Islet precursor cell (in vitro differentiated cells): ENCODE measurements at places on chromosomes 5 and 9.

DNA sequence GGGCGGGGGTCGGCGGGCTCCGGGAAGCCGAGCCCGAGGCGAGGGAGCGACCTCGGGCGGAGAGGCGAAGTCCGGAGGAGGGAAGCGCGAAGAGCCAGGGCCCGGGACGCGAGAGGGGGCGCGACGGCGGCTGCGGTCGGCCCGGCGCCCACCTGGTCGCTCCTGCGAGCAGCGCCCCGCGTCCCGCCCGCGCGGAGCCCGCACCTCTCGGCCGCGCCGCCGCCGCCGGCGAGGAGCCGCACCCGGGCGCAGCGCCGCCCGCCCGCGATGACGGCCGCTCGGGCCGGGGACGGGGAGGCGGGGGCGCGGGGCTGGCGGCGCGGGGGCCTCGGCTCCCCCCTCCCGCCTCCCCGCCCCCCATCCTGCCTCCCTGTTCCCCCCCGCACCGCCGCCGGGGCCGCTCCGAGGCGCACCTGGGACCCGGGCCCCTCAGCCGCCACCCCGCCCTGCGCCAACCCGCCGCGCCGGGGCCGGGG, 2.6 kb downstream of the NR5A1 start:
- no peak for DNase-seq

DNA sequence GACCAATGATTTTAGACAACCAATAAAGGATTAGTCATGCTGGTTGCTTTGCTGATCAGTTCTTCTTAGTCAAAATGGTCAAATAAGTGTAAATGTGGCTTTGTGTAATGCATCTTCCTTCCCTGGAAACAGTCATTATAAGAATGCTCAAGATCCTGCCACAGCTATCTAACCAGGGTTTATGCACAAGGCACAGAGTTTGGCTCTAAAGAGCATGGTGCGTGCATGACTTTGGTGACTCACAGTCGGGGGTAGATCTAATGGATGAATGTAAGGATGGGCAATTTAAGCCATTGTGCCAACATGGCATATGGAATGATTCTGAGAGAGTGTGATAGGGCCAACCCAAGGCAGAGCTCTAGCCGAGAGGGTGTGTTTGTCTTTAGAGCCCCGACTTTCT, 6.5 kb downstream of the LIX1 start:
- no peak for DNase-seq

DNA sequence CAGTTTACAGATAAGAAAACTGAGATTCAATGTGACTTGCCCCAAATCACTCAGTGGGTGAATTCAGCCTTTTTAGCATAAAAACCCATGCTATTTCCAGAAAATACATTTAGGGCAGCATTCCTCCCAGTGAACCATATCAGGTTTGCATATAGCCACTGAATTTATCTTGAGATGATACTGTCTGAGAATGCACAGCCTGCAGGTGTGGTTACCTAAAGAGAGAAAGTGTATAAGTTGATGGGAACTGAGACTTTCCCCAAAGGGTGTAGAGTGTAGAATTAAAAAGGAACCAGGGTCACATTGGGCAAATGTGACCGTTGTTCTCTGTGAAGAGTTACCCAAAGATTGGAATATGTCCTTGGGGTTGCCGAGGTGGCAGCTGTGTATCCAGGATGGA, 100.0 kb upstream of the PIK3R1 start:
- DNase-seq: no peak

GRCh38 chr5:125129151-125129806, 382.8 kb upstream of the ZNF608 start:
- no peak for DNase-seq

DNA sequence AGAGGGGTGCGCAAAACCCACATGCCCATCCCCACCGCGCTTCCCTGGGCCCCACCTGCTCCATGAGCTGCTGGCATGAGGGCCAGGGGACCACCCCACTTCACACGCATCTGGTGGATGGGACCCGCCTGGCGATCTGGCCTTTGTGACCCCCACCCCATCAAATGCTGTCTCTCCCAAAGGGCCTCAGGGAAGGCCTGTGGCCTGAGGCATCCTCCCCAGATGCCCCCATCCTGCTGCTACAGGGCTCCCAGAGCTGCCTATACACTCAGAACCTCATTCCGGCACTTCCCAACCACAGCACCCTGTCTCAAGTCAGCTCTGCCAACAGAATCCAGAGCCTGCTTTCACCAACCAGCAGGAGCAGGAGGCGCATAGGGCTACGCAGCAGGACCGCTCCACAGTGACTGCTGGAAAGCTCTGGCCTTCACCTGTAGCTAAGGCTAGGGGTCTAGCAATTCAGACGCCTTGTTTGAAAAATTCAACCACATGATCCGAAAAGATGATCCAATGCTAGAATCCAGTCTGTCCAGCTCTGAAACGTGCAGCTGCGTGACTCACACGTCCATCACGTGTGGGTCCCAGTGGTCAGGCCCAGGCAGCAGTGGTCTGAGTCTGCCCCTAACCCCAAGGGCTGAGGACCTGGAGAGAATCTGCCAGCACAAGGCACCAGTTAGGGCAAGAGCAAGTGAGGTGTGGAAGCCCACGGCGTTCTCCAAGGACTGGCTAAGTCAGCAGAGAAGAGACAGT, 1.4 kb upstream of the SNAPC4 start:
- no peak for DNase-seq

GRCh38 chr5:77029376-77029885, 773 bp upstream of the AGGF1 start:
- DNase-seq: no peak

DNA sequence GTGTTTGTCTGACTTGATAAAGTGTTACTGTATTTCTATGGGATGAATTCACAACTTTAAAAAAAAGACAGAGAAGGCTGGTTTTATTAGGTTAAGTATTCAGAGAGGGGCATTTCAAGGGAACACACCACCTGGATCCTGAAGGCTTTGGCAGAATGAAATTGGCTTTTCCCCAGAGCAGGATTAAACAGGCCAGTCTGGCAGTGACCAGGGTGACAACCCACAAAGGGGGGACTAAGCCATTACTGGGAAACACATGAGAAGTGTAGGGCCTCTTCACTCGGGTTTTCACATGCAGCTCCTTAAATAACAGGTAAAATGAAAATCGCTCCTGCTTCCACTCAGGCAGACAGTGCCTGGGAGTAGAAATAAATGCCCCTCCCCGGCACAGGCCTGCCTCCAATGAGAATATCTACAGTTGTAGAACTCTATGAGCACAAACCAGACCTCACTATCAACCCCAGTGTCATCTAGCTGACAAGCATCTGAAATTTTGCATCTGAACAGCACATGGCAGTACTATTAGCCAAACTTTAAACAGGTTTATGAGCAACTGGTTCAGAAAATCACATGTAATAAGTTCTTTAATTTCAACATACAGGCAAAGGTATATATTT, 85.8 kb downstream of the LHFPL2 start:
- DNase-seq: no peak

GRCh38 chr5:72070529-72070928, 36.7 kb upstream of the MAP1B start:
- DNase-seq: no peak

GRCh38 chr5:4145511-4145910, 549.9 kb downstream of the IRX1 start:
- DNase-seq: no peak
